Stimulated activated CD8-positive, alpha-beta memory T cell treated with anti-CD3 and anti-CD28 coated beads, Interleukin-7, amount 100 ng/mL, for 1 hour (primary cell): ENCODE measurements at places on chromosomes 5 and 9.

GRCh38 chr5:50623666-50624065 lies 42.8 kb upstream of the PARP8 start:
- DNase-seq: no peak

DNA sequence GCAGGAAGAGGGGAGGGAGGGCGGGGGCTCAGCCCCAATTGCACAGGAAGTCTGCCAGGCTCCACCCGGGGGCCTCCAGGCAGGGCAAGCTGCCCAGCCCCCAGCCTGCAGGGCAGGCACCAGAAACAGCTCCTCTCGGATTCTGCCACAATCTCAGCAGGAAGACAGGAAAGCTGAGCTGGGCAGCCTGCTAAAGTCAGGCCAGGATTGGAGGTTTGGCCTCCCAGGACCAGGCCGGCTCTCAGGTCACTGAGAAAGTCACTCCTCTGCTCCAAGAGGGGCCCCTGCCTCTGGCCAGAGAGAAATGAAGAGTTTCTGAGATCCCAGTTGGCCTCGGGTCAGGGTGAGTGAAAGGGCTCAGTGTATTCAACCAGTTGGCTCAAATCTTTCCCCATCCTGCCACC lies 54.6 kb upstream of the STXBP1 start:
- no peak for DNase-seq

DNA sequence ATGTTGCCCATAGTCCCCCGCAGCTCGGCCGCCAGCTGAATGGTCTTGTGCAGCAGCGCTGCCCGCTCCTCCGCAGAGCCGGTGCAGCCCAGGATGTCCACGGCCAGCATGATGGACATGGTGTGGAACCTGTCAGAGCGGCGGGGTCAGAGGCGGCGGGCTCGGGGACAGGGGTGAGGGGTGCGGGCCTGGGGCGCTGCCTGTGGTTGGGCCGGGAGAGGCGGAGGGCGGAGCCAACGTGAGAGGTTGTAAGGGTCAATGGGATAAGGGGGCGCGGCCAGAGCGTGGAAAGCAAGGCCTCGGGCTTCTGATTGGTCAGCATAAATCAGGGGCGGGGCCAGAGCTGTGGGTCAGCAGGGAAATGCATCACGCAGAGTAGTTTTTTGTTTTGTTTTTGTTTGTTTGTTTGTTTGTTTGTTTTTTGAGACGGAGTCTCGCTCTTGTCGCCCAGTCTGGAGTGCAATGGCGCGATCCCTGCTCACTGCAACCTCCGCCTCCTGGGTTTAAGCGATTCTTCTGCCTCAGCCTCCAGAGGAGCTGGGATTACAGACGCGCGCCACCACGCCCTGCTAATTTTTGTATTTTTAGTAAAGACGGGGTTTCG lies 6.8 kb upstream of the TOR2A start:
- no peak for DNase-seq

GRCh38 chr5:41433552-41434181 lies 76.7 kb downstream of the PLCXD3 start:
- DNase-seq: no peak

DNA sequence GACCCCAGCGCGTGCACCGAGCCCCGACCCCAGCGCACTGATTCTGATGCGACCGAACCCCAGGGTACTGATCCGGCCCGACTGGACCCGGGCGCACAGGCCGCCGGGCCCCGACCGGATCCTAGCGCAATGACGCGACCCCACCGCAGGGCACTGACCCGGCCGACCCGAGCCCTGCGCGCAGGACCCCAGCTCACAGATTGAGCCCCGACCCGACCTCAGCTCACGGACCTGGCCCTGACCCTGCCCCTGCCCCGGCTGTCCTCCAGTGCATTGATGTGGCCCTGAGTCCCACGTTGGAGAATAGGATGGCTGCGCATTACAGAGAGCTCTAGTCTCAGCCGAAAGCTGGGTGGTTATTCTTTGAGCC lies 438 bp downstream of the TRIP13 start:
- no peak for DNase-seq

DNA sequence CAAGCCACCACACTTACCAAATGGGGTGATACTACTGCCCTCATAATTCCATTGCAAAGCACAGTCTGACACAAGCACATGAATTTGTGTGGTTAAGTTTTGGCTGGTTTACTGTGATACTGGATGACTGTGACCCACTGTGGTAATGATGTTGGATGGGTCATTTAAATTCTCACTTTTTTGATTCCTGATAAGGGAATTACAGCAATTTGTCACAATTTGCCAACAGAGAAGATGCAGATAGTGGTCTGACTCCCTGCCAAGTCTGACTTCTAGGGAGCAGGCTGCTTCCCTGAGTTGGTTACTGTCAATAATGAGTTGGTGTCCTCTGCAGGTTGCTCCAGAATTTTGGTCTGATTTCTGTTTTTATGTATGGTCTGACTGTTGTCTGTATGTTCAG lies 731.9 kb downstream of the MTRR start:
- DNase-seq: no peak

- no peak for DNase-seq
Observed at GRCh38 chr5:60794691-60795090, 49.4 kb downstream of the ELOVL7 start.

- no peak for DNase-seq
Observed at GRCh38 chr9:80285326-80285725, 713.6 kb downstream of the TLE4 start.

DNA sequence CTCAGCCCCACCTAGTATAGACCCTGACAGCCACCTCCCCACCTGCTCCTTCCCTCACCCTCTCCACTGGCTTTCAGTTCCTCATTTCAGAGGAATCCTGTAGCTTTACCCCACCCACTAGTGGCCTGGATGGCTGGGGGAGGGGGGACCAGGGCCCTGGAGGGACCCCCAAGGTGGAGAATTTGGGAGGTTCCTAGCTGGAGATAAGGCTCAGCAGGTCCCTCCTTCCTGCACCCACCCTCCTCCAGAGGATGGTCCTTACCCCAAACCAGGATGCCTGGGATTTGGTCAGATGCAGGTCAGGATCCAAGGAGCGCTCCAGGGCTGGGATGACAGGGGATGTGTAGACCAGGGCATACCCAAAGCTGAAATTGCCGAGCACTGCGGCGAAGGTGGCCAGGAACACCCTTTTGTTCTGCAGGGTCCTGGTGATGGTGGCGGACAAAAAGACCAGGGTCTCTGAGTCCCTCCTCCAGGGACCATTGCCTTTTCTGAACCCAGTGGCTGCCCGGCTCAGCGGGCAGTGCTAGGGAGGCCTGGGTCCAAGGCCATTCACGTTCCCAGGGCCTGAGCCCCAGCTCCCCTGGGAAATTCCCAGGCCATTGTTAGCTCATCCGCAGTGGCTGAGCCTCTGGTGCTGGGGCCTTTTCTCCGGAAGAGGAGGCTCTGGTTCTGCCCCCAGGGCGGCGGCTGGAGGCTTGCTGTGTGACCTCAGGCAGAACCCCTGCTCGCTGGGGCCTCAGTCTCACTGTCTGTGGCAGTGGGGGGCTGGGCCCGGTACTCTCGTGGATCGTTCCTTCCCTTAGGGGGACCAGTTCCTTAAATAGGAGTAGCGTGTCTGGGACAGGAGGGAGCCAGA lies 678 bp downstream of the SLC2A6 start:
- DNase-seq: no peak

- no peak for DNase-seq
Observed at GRCh38 chr5:169095410-169095960, 205.5 kb downstream of the SLIT3 start.

GRCh38 chr5:54727874-54728587 lies 210.5 kb downstream of the SNX18 start:
- no peak for DNase-seq

DNA sequence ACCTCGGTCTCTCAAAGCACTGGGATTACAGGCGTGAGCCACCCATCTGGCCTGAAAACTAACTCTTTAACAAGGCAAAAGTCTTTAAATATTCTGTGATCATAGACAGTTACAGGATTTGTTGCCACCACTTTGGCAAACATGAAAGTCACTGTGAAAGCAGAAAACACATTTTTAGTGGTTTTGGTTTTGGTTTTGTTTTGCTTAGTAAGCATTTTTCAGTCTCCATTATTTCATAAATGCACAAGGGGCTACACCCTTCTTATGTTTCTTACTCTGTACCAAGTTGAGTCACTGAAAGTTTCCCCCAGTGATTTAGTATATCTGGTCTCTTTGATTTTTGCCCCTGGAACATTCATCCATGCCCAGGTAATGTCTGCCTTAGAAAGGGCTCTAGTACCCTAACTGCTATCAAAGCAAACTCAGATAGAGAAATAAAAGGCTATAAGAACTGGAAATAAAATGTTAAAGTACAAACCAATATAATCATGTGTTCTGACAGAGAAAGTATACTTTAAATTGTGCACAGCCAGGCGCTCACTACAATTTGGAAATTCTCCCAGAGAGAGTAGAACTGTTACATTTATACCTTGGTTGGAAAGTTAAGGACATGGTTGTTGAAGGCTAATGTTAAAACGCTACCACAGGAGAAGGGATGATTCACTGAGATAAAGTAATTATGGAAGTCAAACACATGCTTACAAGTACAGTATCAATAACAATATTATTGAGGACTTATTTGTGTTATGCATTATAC lies 1022.5 kb upstream of the DMAC1 start:
- no peak for DNase-seq

DNA sequence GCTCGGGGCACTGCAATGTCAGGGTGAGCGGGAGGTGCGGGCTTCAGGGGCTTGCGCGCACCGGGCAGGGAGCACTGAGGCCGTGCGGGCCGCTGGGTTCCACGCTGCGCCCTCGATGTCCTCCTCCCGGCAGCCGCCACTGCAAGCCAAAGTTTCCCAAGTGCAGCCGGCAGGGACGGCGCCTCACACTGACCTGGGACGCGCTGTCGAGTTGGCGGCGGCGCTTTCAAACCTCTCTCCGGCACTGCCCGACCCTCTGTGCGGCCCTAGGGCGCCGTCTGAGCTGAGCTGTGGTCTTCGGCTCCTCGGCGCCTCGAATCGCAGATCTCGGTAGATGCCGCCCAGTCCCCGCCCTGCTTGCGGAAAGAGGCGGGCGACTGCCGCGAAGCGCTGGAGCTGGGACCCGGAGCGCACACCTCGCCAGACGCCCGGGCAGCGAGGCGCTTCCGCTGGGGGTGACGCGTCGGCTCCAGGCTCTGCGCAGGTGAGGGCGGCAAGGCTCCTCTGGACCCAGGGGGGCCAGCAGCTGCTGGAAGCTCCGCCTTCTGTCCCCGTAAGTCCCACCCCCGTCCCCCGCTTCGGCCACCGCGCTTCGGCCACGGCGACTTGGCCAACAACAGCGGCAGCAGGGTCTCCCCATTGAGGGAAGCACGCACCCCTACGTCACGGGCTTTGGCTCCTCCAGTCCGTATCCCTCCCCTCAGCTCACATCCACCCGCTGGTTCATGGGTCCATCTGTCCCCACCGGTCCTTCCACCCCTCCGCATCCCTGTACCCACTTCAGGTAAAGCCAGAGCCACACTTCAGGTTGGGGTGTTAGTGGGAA lies at the start of gene ANKRD34B:
Gene ANKRD34B (minus strand): TSS at position 320 of the 826 bp plus-strand sequence. CDS start 10,261 bp downstream, outside the sequence.
- no peak for DNase-seq

GRCh38 chr5:77438071-77438470 lies 54.0 kb downstream of the WDR41 start:
- DNase-seq: no peak

GRCh38 chr5:107322936-107323335 lies 347.8 kb downstream of the EFNA5 start:
- DNase-seq: no peak

DNA sequence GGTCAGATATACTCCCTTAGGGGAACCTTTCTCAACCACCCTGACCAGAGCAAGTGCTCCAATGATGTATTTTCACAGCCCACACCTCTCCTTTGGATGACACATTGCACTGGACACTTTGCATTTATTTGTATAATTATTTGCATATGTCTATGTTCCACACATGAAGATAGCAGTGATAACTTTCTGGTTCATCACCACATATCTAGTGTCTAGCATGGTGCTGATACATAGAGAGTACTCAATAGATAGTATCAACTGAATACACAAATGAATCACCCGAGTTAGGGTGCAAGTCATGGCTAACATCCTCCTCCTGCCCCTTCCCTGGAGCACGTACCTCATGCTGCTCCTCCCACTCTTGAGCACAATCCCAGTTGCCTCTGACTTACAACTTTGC lies 617.6 kb downstream of the EBF1 start:
- DNase-seq: no peak

- DNase-seq: no peak
Observed at GRCh38 chr9:78566948-78567675, 270.2 kb downstream of the PSAT1 start.

GRCh38 chr9:99885747-99886146 lies 20.7 kb upstream of the STX17 start:
- no peak for DNase-seq

DNA sequence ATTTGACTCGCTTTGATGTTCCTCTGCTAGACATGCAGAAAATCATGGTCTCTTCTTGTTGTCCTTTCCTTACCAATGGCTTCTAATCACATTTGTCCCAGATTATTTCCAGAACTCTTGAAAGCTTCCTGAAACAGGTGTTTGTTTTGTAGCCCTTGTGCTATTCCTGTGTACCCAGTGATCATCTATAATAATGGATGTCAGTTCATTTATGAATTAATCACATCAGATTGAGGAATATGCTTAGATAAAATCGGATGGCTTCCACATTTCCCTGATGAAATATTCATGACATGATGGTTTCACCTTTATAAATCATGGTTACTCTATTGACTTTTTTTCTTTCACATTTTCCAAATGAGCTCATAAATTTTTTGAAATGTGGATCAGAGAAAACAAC lies 359.0 kb upstream of the DMAC1 start:
- DNase-seq: no peak

DNA sequence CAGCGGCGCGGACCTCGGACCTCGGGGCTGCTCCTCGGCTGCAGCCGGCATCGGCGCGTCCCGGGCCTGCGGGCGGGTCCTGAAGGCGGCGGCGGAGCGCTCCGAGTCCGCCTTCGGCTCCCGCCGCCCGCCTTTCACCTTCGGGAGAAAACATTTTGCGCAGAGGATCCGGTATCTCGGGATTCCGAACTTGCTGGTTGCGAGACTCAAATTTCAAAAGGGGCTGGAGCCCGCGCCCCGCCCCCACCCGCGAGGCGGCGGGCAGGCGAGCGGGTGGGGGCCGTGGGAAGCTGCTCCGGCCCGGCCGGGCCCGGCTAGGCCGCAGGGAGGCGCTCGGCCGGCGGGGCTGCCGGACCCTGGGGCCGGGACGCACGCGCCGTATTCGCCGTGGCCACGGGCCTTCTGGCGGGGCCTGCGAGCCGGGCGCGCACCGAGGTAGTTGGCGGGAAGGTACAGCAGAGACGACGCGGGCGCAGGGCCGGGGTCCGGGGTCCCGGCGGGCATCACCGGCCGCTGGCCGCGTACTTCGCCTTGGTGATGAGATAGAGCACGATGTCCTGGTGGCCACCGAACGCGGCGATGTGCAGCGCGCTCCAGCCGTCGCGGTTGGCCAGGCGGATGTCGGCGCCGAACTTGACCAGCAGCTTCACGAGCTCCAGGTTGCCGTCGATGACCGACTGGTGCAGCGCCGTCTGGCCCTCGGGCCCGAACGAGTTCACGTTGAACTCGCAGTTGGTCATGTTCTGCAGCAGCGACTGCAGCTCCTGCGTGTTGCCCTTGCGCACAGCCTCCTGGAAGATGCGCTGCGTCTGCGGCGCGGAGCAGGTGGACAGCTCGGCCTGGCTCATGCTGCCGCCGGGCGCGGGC lies 757 bp downstream of the NRARP start:
- DNase-seq: no peak

DNA sequence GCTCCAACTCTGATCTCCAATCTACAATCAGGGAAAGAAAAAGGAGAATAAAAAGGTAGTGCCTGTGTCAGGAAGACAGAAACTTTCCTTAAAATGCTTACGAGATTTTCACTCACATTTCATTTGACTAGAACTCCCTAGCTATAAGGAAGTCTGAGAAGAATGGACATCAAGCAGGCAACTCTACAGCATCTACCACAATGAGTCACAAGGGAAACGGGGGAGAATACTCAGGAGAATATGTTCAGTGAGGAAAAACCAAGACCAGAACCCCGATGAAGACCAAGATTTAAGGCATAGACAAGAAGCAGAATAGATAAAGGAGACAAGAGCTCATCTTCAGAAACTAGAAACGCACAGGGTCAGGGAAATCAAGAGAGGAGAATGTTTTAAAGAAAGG lies 9.0 kb upstream of the SETD9 start:
- no peak for DNase-seq
